ENCODE measurements at places on chromosomes 3 and 15.

GRCh38 chr15:56148064-56148463 lies 95.6 kb downstream of the RFX7 start:
- no peak for DNase-seq

DNA sequence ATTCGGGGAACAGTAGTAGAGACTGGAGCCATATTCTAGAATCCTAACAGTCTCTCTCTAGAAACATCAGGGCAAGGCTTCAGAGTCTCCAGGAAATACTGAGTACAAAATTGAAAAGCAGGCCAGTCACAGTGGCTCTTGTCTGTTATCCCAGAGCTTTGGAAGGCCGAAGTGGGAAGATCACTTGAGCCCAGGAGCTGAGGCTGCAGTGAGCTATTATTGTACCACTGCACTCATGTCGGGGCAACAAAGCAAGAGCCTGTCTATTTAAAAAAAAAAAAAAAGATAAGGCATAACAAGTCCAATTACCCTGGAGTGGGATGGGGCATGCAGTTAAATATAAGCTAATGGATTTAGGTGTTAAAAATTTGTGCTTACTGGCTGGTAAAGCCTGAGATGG lies 79.0 kb downstream of the SEMA6D start:
- DNase-seq, result no peak

GRCh38 chr3:148723631-148724030 lies 25.9 kb downstream of the AGTR1 start:
- no peak for DNase-seq

GRCh38 chr3:117131259-117131658 lies 421.7 kb downstream of the TUSC7 start:
- DNase-seq, result no peak

GRCh38 chr3:124876401-124876878 lies 10.7 kb downstream of the ITGB5 start:
- no peak for DNase-seq

- no peak for DNase-seq
Observed at GRCh38 chr3:39962581-39962980, 153.2 kb downstream of the MYRIP start.

DNA sequence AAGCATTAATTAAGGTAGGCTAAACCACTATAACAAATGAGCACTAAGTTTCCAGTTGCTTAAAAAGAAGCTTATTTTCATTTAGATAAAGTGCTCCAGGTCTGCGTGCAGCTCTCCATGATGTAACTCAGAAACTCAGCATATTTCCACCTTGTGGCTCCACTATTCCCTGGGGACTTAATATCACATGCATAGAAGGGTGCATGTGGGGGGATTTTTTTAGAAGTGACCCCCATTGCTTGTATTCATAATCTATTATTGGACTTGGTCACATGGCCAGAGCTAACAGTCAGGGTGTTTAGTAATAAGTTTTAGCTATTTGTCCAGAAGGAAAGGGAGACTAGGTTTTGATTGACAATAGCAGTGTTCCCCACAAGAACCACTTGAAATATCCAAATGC lies 86.8 kb downstream of the TMCO5A start:
- DNase-seq, result no peak

DNA sequence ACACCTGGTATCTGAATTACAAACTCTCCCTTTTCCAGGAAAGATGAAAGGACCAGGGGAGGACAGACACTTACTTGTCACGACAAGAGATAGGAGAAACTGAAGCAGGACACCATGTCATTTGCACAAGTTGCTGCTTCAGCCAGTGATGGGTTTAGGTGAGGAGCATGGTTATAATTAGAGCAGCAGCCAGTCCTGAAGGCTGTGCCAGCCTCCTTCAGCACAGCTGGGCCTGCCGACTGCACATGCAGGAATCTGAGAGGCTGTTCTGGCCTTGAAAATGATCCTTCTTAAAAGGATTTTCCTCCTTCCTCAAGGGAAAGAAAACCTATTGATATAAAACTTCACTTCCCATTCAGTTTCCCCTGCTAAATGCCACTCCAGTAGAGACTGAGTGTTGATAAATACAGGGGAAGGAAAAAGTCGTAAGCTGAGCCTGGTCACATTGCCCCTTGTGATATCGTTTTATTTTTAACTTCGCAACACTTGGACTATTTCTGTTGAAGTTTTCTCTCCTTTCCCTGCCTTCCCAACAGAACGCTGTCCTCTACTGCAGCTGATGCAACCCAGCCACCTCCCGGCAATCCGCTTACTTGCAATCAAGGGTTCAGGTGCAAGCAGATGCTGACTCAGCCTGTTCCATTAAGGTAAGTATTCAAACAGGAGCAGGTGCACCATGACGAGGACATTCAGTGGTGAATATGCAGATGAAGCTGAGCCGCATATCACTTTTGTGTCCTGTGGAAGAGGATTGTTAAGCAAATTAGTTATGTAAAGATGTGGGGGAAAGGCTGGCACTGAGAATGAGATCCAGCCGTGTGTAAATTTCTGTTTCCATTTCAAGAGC lies at the start of gene FBXO40:
TSS of gene FBXO40 (plus strand) at position 524 of the 847 bp plus-strand sequence. CDS start 27,197 bp downstream, outside the sequence.
- no peak for DNase-seq

DNA sequence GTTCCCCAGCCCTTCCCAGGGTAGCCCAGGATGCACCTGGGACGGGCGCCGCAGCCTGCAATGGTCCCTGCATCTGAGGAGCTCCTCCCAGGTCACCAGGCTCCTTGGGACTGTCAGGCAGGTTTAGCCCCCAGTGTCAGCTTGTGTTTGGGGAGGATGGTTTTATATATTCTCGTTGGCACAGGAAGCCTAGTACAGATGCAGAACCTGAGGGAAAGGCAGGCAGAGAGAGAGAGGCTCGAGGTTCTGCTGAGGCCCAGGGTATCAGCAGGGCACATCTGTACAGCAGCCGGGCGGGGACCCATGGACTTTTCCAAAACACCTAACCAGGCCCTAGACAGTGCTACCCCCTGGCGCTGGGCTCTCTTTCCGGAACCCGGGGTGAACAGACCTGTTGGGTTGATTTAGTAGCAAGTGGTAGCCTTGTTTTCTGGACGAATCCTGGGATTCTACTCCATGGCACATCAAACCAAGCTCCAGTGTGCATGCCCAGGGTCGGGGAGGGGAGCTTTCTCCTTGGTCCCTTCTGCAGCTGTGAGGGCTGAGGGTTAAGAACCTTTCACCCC lies 8.6 kb downstream of the PAK6 start:
- no peak for DNase-seq

- no peak for DNase-seq
Observed at GRCh38 chr3:188183452-188183851, 29.5 kb downstream of the LPP start.

DNA sequence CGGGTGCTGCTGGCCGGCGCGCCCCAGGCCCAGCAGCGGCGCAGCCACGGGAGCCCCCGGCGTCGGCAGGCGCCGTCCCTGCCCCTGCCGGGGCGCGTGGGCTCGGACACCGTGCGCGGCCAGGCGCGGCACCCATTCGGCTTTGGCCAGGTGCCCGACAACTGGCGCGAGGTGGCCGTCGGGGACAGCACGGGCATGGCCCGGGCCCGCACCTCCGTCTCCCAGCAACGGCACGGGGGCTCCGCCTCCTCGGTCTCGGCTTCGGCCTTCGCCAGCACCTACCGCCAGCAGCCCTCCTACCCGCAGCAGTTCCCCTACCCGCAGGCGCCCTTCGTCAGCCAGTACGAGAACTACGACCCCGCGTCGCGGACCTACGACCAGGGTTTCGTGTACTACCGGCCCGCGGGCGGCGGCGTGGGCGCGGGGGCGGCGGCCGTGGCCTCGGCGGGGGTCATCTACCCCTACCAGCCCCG lies 777 bp downstream of the LOXL1 start:
- no peak for DNase-seq

DNA sequence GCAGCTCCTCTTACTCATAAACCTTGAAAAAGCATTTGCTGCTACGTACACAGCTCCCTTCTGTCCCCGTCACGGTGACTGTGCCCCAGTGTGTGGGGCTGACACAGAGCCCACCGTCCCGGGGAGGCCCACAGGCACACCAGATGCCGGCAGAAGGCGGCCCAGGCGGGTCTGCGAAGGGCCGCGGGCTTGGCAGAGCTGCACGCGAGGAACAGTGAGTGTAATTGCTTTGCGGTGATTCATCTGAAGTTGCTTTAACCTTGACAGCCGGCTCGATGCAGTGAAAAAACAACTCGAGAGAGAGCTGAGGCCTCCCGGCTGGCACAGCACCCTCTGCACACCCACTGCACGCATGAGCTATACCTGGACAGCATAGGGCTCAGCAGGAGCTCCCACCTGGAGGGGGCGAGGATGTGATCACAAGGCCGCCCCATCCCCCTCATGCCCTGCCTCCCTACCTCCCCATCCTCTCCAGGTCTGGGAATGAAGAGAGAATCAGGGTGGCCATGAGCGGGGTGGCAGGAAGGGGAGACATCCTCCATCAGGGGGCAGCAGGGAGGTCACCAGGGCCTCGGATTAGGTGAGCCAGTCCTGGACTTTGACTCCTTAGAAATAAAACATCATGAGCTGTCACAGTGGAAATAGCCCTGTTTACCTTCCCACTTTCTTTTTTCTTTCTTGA lies 172.7 kb downstream of the MEGF11 start:
- peak; percentile 53 for DNase-seq

GRCh38 chr15:99143655-99144610 lies 39.1 kb downstream of the SYNM start:
- DNase-seq, result no peak

- DNase-seq, result no peak
Observed at GRCh38 chr3:157107037-157107436, 52.9 kb downstream of the CCNL1 start.

DNA sequence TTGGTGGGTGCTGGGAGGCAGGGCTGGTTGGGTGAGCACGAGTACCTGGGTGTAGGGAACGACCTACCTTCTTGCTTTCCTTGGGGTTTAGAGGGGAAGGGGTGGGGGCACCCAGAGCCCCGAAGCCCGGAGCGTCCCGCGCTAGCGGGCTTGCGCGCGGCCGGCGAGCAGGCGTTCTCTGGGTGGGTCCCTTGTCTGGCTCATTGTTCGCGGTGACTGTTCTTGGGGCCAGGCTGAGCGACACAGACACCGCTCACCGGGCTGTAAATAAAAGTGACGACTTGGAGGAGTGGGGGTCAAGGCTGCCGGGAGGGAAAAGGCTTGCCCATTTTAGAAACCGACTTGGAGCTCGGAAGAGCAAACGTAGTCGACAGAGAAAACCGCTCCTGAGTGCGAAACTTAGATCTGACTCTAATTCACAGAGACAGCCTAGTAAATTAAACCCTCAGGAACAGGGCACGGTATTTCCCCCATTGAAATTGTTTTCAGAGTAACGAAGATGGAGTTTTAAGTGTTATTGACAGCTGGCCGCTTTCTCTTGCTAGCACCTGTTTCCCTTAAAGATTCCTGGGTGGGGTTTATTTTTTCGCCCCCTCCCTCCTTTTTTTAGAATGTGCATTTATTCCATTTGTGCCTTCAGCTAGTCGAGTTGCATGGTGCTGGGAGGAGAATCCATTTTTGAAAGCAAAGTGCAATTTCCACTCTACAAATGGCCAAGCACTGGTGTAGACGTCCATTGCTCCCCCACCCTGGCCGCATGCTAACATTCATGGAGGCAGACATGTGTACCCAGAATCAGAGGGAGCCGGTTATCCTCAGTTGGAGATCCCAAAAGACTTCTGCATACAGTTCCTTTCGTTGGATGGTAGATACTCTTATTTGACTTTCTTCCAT lies 532.1 kb upstream of the SEMA6D start:
- DNase-seq, result no peak

GRCh38 chr3:197305854-197306253 lies 7.4 kb upstream of the DLG1 start:
- DNase-seq, result no peak

DNA sequence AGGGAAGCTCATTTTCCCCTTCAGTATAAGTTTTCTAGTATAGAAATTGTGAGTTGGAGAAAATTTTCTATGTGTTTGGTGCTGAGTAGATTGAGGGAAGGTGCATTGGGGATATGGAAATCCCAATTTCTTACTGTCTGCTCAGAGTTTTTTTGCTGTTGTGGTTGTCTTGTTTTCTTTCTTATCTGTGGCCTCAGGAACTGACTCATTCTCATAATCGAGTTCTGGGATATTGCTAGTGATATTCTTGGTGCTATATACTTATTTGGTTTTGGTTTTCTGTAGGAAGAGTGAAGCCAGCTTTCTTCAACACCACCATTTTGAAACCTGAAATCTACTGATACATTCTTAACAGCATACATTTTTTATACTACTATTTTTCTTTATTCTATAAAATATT lies 869.2 kb downstream of the DIPK2A start:
- no peak for DNase-seq

DNA sequence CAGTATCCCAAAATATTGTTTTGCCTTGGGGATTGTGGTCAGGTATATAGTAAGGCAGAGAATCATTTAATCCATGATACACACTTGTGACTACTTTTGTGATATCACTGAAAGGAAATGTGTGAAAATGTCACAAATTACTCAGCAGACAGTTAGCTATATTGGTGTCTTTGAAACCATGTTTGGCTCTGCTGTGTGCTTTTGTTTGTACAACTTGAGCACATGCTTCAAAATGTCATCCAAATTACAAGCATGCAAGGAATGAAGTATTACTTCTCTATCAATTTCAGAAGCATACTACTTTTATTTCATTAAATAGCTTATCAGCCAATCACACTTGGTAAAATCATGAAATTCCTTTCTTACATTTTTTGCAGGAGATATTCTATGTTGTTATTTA lies 619.0 kb upstream of the AGTR1 start:
- no peak for DNase-seq

DNA sequence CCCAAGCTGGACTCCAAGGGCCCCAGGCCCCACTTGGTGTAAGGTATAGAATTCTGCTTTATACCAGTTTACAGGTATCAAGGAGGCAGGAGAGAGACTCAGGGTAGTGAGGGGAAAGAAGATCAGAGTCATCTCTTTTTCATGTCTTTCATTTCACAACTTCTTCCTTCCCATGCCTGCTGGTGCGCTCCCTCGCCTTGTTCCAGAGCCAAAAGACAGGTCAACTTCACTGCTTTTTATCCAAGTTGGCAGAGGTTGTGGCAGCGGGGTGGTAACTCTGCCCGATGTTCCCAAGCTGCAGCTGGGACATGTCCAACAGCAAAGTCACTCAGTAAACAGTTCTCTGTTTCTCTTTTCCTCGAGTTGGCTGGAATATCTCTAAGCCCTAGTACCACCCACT lies 86.3 kb upstream of the TCF12 start:
- DNase-seq, result no peak

All from LoVo (cell line).